ENCODE measurements at places on chromosomes 13 and 19. TPM values are rescaled to one million over a fixed set of nuclear protein-coding genes. Genes with fewer than 3 reads are reported as not detected.

DNA sequence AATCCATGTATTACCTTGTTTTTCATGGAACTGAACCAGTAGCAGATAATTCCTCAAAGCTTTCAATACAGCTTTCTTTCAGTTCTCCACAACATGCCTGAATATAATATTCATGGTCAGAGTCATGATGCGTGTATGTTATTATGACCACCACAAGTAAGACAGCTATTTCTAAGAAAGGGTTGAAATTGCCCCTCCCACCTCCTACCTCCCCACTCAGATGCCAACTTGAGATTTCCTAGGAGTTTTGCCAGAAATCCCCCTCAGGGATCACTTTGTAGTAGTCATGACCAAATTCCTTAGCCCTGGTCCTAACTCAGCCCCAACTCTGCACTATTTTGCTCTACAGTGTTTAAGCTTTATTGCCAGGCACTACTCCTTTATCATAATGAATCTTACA lies 69.9 kb upstream of the RAP2A start:
- no peaks in the 10 kb centered on the region for H3K27me3 ChIP-seq
- no peak overlapping the region for H3K4me3 ChIP-seq
- H3K27ac ChIP-seq, result no peak overlapping the region
- no peak for DNase-seq

DNA sequence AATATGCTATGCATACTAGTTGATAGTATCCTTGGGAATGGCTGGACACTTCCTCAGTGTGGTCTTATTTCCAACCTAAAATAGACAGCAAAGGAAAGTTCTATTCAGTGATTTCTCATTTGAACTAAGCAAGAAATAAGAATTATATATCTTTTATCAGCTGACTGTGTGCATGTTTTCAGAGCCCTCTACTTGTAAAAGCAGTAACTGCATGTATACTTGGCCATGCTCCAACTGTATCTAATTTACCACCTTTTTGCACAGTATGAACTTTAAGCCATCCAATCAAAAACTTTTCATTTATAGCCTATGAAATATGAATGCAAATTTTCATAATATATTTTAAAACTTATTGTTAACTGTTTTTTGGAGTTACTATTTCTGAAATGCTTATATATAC lies 136.4 kb upstream of the PCDH9 start:
- H3K27ac ChIP-seq, result no peak overlapping the region
- H3K4me3 ChIP-seq, result no peak overlapping the region
- no peaks in the 10 kb centered on the region for H3K4me1 ChIP-seq
- no peaks in the 10 kb centered on the region for H3K36me3 ChIP-seq
- peak; percentile 22 for DNase-seq

- DNase-seq, result no peak
- H3K36me3 ChIP-seq, result no peaks in the 10 kb centered on the region
- peaks cover 32% of the 10 kb centered on the region for H3K4me1 ChIP-seq
- no peak overlapping the region for H3K4me3 ChIP-seq
Measured at GRCh38 chr13:43365039-43365344, 341.6 kb downstream of the DNAJC15 start.

GRCh38 chr13:37695200-37695599 lies 96.6 kb upstream of the POSTN start:
- no peaks in the 10 kb centered on the region for H3K27me3 ChIP-seq
- no peaks in the 10 kb centered on the region for H3K4me1 ChIP-seq
- no peaks in the 10 kb centered on the region for H3K36me3 ChIP-seq
- no peak overlapping the region for H3K4me3 ChIP-seq

- no peak overlapping the region for H3K27ac ChIP-seq
- H3K27me3 ChIP-seq, result no peaks in the 10 kb centered on the region
- no peak for DNase-seq
- no peaks in the 10 kb centered on the region for H3K4me1 ChIP-seq
- no peaks in the 10 kb centered on the region for H3K36me3 ChIP-seq
Measured at GRCh38 chr13:69288026-69288425, 819.6 kb upstream of the ATXN8OS start.

GRCh38 chr19:35329323-35329722 lies 336 bp downstream of the CD22 start:
- DNase-seq, result no peak
- no peak overlapping the region for H3K27ac ChIP-seq
- no peaks in the 10 kb centered on the region for H3K4me1 ChIP-seq
- no peaks in the 10 kb centered on the region for H3K36me3 ChIP-seq

DNA sequence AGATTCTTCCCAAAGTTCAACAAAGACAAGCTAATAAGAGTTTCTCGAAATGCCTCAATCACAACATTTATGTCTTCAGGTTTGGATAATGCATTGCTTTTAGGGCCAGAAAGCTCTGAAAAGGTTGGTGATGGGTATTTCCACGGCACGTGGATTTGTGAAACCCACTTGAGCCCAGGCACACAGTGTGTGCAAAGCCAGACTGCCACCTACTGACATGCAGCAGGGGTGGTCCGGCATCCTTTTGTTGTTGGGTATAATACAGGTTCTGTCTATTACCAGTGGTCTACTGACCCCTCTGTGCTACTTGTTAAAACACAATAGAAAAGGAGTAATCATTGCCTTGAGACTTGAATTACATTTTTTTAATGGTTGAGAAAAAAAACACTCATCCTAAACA lies 225.6 kb downstream of the RAP2A start:
- DNase-seq, result peak; percentile 43
- no peak overlapping the region for H3K27ac ChIP-seq
- no peaks in the 10 kb centered on the region for H3K27me3 ChIP-seq
- no peaks in the 10 kb centered on the region for H3K4me1 ChIP-seq

DNA sequence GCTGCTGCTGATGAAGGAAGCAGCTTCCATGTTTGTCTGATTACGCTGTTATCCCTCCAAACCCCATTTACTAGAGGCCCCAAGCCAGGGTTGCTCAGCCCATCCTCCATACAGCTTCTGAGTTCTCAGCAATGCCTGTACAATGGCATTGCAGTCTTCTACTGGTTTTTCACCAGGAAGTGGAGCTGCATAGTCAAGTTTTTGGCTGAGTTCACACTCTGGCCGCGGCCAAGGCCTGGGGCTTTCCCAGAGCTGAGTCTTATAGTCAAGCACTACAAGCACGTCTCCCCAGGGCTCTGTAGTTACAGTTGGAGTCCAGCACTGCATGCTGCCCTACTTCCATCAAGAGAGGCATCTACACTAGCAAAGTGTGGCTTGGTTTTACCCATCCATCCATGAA lies 182.5 kb downstream of the POU4F1 start:
- H3K4me3 ChIP-seq, result no peak overlapping the region
- no peak overlapping the region for H3K27ac ChIP-seq

GRCh38 chr19:55336101-55336500 lies 3.6 kb upstream of the KMT5C start:
- H3K27ac ChIP-seq, result no peak overlapping the region
- H3K4me3 ChIP-seq, result no peak overlapping the region
- H3K36me3 ChIP-seq, result no peaks in the 10 kb centered on the region

DNA sequence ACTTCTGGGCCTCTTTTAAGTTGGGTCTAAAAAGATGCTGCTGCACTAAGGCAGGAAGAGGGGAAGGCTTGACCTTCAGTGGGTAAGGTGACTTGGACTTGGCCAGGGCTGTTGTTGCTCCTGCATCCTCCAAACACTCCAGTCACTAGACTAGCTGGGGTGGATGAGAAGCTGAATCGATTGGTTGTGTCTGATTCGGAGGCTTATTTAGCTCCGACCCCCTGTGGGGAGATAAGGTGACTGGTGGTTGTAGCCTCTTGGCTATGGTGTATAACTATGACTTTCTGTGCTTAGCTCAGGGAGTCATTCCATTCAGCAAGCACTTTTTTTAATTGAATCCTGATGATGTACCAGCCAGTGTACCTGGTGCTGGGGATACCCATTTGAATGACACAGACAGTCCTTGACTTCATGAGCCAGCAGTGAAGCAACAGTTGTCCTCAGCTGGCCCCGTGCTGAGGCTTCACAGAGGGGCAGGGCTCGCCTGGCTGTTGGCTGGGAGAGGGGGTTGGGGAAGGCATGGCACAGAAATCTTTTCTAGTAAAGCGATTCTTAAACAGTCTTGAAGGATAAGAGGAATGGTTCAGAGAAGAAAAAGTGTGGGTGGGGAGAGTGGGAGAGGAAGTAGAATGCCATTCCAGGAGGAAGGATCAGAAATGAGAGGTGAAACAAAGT lies 9.9 kb downstream of the PCDH8 start:
- no peak overlapping the region for H3K27ac ChIP-seq
- peaks cover 40% of the 10 kb centered on the region for H3K27me3 ChIP-seq
- no peak for DNase-seq
- no peaks in the 10 kb centered on the region for H3K36me3 ChIP-seq
- no peaks in the 10 kb centered on the region for H3K4me1 ChIP-seq

DNA sequence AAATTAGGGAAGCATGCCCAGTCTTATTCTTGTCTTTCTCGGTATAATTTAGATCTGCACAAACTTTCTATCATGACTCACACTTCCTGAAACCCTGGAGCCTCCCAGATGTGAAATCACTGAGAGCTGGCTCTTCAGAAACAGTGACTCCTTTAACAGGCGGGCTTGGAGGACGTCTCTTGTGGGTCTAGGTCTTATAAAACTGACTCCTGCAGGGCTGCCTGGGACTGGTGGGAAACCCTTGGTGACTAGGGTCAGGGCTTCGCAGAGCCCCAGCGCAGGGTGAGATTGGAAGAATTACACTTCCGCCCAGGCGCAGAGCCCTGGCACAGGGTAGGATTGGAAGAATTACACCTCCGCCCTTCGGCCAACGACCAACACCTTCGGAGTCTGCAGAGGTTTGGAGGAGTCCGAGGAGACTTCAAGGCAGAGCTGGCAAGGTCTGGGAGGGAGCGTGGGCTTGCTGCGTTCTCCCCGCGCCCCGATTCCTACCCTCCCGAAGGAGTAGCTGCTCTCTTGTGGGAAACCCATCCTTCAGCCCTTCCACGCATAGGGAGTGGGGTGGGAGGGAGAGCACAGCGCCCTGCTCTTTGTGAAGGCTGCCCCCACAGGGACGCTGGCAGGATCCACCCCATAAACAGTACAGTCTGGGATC lies 43.4 kb upstream of the MAP3K10 start:
- H3K36me3 ChIP-seq, result no peaks in the 10 kb centered on the region
- no peak overlapping the region for H3K4me3 ChIP-seq
- no peaks in the 10 kb centered on the region for H3K4me1 ChIP-seq
- H3K27me3 ChIP-seq, result no peaks in the 10 kb centered on the region
- DNase-seq, result no peak

The WDR88 gene
- not detected for total RNA-seq

The TRAPPC6A gene
- total RNA-seq, result 24.6 TPM

The TMPRSS9 gene
- total RNA-seq, result not detected

All from hepatocyte (in vitro differentiated cells).